Stimulated activated CD4-positive, alpha-beta T cell treated with anti-CD3 and anti-CD28 coated beads, TNF-alpha, amount 100 ng/mL, for 1 hour (primary cell): ENCODE measurements at places on chromosomes 1 and 21.

GRCh38 chr1:30976143-30976542, 67.6 kb upstream of the SDC3 start:
- no peak for DNase-seq

DNA sequence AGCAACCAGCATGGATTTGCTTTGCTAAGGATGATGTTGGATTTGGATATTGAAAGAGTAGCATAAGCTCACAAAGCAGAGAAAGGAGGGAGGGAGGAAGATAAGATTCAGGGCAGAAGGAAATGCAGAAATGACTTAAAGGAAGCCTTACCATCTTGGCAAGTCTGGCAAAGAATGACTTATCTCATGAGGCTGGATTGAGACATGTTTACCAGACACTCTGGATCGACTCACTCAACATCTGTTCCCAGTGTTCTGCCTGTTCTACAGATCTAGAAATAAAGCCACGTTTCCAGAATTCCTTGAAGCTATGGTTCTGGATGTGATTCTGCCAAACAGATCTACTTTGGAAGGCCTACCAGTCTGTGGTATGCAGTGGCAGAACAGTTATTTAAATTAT, 38.8 kb upstream of the CTBS start:
- no peak for DNase-seq

GRCh38 chr1:20322825-20323612, 32.3 kb downstream of the VWA5B1 start:
- no peak for DNase-seq

GRCh38 chr1:32903991-32904785, 3.0 kb upstream of the TMEM54 start:
- no peak for DNase-seq

GRCh38 chr1:154567386-154568156, at the start of gene CHRNB2:
Gene CHRNB2, plus strand, starts transcription at chr1:154567778. Its CDS starts 267 bp downstream, at chr1:154568045.
- peak; percentile 69 for DNase-seq

DNA sequence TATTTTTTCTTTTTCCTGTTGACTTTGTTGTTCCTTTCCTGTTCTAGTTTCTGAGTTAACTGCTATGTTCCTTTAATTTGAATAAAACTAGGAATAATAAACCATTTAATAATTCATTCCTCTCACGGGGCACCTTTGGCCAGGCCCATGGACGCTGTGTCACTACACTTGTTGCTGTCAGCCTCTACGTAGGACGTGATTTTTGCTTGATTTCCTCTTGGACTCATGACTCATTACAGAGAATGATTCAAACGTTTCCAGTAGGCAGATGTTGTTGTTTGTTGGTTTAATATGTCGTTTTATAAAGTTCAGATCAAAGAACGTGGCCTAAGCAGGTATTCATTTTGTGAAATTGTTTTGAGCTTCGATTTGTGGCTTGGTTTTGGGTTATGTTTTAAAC, 9.1 kb upstream of the SLC19A1 start:
- no peak for DNase-seq

- DNase-seq = no peak
Observed at GRCh38 chr1:11535316-11535715, 56.4 kb downstream of the DISP3 start.

DNA sequence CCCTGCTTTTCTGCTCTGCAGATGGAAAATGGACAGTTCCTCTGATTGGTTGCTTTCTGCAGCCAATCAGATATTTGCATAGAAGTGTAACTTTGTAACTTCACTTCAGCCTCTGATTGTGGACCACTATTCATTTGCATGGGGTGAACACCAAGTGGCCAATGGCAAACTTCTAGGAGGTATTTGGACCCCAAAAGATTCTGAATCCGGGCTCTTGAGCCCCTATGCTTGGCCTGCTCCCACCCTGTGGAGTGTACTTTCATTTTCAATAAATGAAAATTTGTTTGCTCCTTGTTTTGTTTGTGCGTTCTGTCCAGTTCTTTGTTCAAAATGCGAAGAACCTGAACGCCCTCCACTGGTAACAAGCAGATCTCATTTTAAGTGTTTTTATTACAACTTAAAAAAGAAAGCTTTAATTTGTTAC, 6.4 kb upstream of the GSTM4 start:
- DNase-seq = no peak

DNA sequence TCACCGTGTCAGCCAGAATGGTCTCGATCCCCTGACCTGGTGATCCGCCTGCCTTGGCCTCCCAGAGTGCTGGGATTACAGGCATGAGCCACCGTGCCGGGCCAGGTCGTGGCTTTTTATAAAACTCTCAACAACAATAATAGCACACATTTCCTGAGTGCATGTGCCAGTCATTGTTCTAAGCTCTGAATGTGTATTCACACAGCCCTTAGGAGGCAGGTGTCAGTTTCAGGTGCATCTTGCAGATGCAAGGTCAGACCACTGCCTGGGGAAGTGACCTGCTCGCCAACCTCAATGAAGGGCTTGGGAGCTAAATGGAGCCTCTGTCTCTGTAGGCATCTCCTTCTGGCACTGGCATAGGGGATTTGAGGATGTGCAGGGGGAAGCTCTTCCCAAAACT, 1.6 kb upstream of the LEFTY2 start:
- no peak for DNase-seq

DNA sequence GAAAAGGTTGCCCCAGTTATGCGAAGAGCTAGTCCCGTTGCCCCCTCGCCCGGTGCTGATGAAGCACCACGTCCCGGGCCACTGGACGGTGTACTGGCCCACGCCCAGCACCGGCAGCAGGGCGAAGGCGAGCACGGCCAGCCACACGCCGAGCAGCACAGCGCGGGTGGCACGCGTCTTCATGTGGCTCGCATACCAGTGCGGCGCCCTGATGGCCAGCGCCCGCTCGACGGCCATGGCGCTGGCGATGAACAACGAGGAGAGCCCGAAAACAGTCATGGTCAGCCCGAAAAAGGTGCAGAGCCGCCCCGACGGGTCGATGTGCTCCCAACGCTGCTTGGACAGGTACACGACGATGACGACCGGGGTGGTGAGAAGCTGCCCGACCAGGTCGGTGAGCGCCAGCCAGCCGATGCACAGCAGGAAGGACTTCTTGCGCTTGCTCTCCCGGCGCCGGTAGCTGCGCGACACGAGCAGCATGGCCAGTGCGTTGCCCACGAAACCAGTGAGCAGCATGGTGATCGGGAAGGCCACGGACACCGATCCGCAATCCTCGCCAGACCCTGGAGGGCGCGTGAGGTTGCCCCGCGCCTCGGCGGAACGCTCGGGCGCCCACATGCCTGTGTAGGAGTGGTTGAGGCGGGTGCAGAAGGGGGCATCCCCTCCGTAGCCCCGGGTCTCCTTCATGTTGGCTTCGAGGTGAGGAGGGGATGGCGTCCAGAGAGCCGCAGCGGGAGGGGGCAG, 553 bp downstream of the PTGER3 start:
- DNase-seq = no peak

GRCh38 chr1:164753521-164754077, 194.6 kb downstream of the PBX1 start:
- DNase-seq = no peak

DNA sequence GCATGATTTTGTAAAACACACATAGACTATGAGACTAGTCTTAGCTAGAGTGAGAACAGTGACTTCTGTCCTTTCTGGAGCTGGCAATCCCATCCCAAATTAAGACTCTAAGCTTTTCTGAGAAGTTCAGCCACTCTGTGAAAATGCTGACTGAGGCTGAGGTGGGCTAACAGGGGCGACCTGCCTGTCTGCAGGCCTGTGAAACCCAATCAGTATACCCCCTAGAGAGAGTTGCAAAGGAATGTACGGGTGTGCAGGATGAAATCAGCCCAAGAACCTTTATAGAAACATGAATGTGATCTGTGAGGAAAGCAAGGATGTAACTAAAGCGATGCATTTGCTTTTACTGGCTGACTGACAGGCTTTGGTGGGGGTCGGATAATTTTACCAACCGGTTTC, 16.0 kb upstream of the TBX15 start:
- DNase-seq = no peak

DNA sequence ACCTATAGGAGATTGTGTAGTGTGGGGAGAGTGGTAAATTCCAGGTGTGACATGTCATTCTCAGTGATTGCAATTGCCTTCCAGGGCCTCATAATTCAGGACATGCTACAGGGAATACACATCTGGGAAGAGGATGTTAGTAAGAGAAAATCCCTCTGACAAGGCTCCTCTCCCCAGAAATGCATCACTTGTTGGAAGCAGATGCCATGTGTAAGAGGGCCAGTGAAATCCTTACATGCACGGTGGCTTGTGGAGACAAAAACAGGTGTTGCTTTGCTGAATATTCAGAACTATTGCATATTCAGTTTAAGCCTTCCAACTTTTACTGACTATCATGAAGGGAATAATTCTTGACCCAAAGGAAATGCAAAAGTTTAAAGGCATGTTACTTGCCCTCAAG, 503.4 kb downstream of the NEGR1 start:
- DNase-seq = no peak

- no peak for DNase-seq
Observed at GRCh38 chr1:232249339-232249738, 380.6 kb downstream of the SIPA1L2 start.

GRCh38 chr1:19333587-19334354, 21.6 kb downstream of the SLC66A1 start:
- no peak for DNase-seq

GRCh38 chr1:233477359-233477758, 136.5 kb upstream of the KCNK1 start:
- DNase-seq = no peak

DNA sequence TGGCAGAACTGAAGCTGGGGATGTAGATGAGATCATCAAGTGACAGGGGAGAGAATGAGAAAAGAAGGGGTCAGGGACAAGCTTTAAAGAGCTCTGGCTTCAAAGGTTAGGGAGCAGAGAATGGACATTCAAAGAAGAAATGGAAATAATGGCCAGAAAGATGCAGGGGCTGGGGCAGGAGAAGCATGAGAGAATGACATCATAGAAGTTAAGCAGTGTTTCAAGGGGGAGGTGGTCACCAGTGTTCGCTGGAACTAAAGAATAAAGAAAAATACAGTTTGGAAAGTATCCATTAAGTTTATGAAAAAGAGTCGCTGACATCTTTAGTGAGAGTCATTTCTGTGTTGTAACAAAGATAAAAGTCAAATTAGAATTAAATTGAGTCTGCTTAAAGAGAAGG, 44.3 kb downstream of the TARBP1 start:
- no peak for DNase-seq

DNA sequence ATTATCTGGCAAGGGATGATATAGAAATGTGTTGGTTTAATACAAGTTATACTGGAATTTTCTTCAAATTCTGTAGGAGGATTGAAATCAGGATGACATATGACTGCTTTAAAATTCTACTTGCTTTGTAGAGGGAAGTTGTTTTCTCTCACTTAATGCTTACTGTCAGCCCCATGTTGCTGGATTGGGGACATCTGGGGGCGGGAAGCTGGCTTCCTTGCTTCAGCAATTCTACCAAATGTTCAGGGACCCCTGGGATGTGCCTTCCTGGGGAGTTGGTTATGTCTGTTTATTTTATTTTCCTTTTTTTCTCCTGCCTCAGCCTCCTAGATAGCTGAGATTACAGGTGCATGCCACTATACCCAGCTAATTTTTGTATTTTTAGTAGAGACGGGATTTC, 63.5 kb downstream of the CNIH3 start:
- no peak for DNase-seq

- no peak for DNase-seq
Observed at GRCh38 chr1:54367613-54368012, 38.6 kb downstream of the SSBP3 start.

DNA sequence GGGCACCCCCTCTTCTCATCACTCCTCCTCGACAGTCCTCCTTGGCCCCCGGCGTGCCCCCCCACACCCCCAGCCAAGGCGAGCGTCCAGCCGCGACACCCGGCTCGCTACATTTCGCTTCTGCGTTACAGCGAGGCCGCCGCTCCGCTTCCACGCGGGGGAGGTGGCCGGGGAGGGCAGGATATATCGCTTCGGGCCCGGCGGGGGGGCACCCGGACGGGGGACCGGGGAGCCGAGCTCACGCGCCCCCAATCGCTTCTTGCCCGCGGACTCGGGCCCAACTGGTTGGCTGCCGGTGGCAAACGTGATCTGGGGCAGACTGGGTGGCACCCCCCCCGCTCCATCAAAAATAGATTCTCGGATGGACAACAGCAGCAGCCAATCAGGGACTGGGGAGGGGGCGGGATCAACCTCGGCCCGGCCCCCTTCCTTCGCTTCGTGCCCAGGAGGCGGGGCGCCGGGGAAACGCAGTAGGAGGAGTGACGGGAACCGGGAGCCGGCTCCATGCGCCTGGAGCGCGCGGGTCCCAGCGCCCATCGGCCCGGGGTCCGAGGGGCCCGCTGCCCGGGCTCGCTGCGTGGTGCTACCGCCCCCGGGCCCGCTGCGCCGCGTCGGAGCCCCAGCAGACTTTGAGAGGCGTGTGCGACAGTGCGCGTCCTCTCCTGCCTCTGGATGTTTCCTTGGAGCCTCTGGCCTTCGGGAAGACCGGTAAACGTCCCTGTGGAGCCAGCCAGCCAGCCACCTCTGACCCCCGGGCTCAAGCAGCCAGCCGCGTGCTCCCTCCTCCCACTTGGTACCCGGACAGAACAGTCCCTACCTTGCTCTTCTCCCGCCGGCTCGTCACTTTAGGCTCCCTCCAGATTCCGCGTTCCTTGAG, at the start of gene SLC41A1:
Gene SLC41A1, minus strand, starts transcription at position 321 of the 877 bp plus-strand sequence. CDS start 2,757 bp downstream, outside the sequence.
- DNase-seq = peak; percentile 85

DNA sequence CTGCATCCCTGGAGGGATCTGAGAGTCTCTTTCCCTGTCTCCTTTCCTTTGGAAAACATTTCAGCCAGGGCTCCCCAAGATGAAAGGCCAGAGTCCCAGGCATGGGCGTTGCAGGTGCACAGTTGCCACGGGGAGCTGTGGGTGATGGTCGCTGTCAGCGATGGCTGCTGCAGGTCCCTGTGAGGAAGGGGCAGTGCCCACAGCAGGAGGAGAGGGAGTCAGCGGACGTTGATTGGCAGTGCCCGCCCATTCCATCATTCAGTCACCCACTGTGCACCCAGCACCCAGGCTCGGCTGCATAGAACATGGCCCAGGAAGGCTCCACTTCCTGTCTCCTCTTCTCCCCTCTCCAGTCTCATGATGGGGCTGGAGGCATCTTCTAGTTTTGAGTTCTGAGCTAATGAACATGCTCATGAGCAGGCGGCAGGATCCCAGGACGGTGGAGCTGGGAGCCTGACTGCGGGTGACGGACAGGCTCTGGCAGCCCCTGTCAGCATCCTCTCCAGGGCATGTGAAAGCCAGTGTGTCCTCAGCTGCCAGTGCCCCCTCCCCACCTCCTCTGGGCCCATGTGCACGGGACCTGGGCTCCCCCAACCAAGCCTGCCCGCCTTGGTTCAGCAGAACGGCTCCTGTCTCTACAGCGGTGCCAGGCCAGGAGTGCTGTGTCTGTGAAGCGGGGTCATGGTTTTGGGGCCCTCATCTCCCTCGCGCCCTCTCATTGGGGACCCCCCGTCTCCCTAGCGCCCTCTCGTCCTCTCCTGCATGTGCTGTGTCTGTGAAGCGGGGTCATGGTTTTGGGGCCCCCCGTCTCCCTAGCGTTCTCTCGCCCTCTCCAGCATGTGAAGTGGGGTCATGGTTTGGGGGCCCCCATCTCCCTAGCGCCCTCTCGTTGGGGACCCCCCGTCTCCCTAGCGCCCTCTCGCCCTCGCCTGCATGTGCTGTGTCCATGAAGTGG, 24.5 kb downstream of the COL18A1 start:
- DNase-seq = no peak
